Stimulated activated CD4-positive, alpha-beta T cell treated with anti-CD3 and anti-CD28 coated beads, Interleukin-12 subunit alpha, Interleukin-12 subunit beta, amount 100 ng/mL, for 4 hours (primary cell): ENCODE measurements at places on chromosomes 2 and 18.
A peak's percentile ranks its signal among the peaks of the same experiment; 100 is the strongest.

GRCh38 chr2:120754067-120754960, 18.6 kb downstream of the GLI2 start:
- no peak for DNase-seq

GRCh38 chr2:8579485-8580085, 102.3 kb upstream of the ID2 start:
- no peak for DNase-seq

GRCh38 chr18:11512096-11513025, 97.0 kb upstream of the SLC35G4 start:
- DNase-seq = no peak

DNA sequence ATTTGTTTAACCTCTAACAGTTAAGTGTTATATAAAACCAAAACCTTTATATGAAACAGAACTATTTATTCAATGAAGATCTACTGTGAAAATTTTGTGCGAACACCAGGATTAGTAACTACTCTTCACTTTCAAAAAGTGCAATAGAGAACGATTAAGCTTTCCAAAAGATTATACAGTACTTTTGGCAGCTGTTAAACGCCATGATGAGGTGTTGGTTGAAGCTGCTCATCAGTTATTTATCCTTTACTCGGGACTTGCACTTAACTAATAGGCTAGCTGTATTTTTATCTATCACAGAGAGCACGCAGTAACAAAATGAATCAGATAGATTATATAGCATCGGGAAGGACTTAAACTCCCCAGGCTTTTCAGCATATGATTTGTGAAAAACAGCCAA, 113.6 kb downstream of the GCA start:
- DNase-seq = no peak

DNA sequence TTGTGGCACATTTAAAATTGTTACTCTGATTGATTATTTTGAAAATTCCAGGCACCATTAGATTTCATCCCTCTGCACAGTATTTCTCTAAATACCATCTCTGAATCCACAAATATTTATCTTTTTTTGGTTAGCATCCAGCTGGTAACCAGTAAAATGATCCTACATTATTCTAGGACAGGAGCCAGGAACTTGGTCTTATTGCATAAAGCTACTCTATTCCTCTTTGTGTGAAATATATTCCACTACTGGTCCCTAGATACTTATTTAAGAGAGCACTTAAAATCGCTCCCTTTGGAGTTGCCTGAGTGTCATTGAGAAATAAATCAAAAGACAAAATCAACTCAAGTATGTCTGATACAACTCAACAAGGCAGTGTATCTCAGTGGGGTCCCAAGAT, 7.4 kb upstream of the MBOAT2 start:
- no peak for DNase-seq

GRCh38 chr2:28406276-28407096, 13.8 kb downstream of the FOSL2 start:
- DNase-seq = no peak

DNA sequence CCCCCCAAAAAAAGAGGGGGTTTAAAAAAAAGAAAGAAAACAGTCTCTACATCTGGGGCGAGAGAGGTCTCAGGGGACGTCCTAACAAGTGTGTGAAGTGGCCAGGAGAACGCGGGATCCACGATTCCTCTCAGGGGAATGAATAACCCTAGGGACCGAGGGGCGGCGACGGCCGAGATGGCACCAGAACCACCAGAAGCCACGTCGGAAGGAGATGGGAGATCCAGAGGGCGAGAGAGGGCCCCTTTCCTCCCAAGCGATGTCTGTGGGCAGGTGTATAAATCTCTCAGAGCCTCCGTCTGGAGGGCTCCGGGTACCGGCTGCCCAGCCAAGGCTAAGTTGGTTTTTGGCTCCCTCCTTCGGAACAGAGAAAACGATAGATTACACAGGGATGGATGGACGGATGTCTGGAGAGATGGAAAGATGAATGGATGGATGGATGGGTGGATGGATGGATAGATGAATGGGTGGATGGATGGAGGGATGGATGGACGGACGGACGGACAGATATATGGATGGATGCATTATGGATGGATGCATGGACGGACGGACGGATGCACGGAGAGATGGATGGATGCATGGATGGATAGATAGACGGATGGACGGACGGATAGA, 1.7 kb downstream of the EPHA4 start:
- no peak for DNase-seq

GRCh38 chr2:24558781-24559472, 67.9 kb downstream of the NCOA1 start:
- no peak for DNase-seq

DNA sequence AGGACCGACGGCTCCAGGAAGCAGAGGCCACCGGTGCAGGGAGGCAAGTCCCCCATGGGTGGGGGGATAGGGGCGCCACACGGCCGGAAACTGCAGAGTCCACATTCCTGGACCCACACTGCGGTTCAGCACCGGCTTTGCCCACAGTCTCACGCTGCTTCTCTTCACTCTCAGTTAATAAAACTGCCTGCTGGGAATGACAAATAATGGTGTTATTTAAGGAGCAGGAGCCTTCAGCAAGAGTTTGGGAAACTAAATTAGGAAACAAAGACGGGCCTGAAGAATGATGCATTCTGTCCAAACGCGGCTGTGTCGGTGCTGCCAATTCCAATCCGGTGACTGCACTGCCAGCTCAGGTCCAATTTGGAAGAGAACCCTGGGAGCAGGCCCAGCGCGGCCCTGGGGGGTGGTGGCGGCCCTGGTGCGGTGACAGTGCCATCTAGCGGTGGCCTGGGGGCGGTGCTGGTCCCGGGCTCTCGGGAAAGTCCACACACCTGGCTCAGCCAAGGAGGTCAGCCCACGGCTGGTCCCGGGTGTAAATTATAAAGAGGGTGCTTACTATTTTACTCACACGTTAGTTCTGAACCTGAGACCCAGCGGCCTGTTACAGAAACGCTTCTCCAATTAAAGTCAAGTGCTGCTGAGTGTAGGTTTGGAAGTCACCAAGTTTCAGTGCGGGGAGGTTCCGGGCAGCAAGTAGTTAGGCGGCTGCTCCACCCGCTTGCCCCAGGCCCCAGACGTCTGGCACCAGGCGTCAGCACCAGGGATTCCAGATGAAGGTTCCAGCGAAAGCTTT, 73.1 kb upstream of the PXDN start:
- peak; percentile 60 for DNase-seq

GRCh38 chr2:1544478-1545069, 131.3 kb downstream of the TPO start:
- no peak for DNase-seq

- DNase-seq = no peak
Observed at GRCh38 chr2:141411419-141411818, 719.4 kb downstream of the LRP1B start.

DNA sequence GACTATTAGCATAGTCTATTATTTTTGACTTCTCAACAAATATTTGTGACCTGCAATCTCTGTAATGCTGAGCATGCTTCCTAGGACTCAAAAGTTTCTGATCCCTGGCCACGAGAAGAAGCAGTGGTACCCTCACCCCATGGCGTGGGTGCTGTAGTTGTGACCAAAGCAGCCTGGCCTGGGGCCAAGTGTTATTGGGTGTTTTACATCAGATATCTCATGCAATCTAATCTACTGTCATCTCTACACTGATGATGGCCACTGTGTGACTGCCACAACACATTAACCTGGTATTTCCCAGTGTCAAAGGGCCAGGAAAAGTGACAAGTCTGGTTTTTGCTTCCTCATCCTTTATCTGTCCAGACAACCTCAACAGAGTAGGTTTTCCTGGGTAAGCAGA, 80.8 kb upstream of the WIPF1 start:
- no peak for DNase-seq

DNA sequence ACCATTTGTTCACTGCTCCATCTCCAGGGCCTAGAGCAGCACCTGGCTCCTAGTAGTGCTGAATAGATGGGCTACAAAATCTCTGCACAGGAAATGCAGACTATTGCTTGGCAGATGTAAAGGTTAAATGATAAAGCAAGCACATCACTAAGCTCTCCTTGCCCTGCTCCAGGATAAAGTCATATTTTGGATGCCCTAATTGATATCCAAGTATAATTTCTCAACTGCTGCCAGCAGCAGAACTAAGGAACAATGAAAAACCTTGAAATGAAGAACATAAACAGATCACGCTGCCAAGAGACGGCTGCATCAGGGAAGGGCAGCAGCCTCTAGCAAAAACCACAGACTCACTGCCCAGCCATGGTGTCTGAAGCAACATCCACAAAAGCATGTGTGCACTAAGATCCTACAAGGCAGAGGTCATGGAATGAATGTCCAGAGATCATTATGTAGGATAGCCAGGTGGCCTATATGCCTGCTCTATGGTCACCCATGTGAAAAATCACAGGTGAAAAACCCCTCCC, 134.7 kb downstream of the TMEM163 start:
- DNase-seq = no peak

DNA sequence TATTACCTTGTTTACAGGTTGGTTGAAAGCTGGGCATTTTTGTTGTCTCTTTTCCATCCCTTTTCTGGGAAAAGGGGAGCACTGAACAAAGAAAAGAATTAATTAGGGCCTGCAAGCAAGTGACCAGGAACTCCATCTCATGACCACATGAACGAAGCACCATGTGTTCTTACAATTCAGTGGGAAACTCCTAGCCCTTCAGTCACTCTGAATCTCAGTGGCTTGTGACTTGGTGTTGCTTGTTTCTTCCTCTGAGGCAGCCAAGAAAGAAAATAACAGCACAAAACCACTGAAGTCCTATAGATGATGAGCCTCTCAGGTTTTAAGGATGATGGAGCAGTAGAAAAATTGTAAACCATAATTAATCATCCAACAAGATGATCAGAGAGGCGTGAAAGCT, 129.1 kb upstream of the CAB39 start:
- DNase-seq = no peak

DNA sequence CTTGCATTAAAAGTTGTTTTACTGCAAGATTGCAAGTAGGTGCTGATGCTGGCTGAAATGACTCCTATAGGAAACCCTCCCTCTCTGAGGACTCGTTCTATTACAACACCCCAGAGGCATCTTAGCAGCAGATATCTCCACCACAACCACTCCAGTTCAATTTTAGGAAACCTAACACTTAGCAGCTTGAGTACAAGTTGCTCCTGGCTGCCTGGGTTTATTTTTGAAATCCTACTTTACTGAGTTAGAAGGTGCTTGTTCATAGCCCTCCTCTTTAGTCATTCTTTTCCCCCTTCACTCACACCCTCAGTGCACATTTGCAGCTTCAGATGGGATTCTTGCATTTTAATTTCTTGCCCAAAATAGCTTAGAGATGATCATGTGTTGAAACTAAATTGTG, 111.5 kb downstream of the MTCL1 start:
- no peak for DNase-seq

GRCh38 chr2:233817361-233817911, 36.9 kb downstream of the HJURP start:
- DNase-seq = no peak

DNA sequence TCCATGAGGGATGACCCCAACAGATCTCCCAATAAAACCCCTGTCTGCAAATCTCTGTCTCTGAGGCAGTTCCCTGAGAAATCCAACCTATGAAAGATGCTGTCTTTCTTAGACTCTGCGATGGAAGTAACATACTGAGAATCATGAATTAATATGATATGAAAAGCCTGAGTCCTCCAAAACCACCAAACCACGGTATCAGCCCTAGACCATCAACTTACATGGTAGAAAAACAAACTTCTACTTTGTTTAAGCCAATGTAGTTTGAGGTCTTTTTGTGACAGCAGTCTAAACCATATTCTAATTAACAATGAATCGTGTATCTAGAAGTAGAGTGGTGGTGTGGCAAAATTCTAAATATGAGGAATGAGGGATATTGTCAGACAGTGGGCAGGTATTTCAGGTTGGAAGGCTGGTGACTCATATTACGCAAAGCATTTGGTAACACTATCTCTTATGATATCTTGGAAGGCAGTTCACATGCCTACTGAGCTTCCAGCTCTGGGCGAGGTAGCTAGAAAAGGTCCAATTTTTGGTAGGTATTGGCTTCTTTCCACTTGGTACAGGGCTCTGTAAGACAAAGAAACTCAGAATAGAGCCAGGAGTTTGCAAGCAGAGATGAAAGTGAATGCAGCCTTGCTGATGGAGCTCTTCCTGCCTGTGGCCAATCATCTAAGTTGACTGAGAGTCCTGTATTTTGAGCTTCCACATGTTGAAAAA, 215.8 kb downstream of the ZFP36L2 start:
- DNase-seq = no peak

GRCh38 chr2:189854940-189855339, 70.7 kb downstream of the PMS1 start:
- no peak for DNase-seq

DNA sequence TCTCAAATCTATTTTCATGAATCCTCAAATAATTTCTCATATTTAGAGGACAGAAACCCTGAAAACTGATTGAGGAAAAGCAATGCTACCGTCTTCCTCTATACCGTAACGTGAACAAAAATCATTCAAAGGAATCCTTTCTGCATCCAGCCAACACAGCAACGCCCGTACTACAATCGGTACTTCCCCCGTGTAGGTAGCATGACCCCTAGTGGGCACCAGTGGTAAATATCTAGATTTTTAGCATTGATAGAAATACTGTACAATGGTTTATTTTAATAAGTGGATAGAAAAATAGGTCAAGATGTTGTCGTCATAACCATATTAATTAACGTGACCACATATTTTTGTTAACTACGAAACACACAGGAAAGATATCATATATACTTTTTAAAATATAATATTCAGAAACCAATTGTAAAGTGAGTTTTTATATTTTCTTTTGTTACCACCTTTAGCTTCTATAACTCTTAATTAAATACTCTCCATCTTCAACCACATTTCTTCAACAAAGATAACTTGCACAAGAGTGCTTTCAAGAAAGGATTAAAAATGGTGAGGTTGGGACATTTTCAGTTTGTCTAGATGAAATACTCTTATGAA, 194.1 kb downstream of the SS18 start:
- DNase-seq = no peak

GRCh38 chr2:138689705-138690104, 90.5 kb downstream of the NXPH2 start:
- no peak for DNase-seq

GRCh38 chr2:126899616-126900185, 1.0 kb downstream of the TEX51 start:
- no peak for DNase-seq

DNA sequence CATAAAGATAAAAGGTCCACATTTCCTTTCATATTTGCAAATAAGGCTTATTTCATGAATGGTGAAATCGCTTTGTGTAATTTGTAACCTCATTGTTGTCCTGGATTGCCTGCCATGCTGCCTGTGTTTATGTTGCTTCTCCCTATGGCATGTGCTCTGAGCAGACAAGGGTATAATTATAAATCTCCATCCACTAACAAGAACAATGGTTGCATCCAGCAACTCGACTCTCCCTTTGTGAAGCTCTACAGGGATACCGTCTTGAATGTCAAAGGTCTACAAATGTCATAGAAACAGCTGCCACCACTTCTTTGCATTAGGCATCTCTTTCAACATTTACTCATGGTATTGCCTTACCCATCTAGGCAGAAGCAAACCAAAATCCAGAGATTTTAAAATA, 209.6 kb downstream of the SLC8A1 start:
- no peak for DNase-seq

- DNase-seq = no peak
Observed at GRCh38 chr2:213149294-213149875, 2.0 kb downstream of the IKZF2 start.

GRCh38 chr2:45602624-45603023, 8.4 kb downstream of the SRBD1 start:
- DNase-seq = no peak
